WTC11 (cell line): ENCODE measurements at places on chromosomes 3 and 15. TPM values are rescaled to one million over a fixed set of nuclear protein-coding genes. Genes with fewer than 3 reads are reported as not detected.

The ADAMTS17 gene
- 1.8 to 2.8 TPM (median 2.2 TPM) in 3 replicates for total RNA-seq

The GATM gene
- total RNA-seq, result 10.1 to 18.0 TPM (median 17.0 TPM) in 3 replicates

The CCDC39 gene
- total RNA-seq, result 0.44 to 0.98 TPM in 2 of 3 replicates, not detected in the other

The GOLGA8Q gene
- total RNA-seq, result 0.50 TPM in 1 of 3 replicates, not detected in the others

DNA sequence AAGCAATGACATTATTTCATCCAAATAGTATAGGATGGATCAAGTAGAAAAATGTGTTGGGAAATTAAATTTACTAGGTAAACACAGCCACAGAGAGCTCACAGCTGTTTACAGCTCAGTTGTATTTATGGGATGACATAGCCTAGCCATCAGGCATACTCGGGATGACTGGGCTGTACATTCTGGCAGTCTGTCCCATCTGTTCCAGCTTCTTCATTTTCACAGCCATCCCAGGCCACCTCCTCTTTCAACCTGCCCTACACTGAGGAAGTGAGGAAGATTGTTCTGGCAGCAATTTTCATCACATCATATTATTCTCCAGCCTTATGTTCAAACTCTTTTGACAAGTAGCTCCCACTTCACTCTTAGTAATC, 98.4 kb upstream of the PFN2 start:
- peaks cover 11% of the 10 kb centered on the region for H3K4me1 ChIP-seq
- H3K36me3 ChIP-seq, result no peaks in the 10 kb centered on the region
- no peak for DNase-seq
- H3K4me3 ChIP-seq, result no peak overlapping the region
- H3K27me3 ChIP-seq, result peaks cover 3% of the 10 kb centered on the region; the same call in 1 of the 2 replicates

- peaks cover 12% of the 10 kb centered on the region for H3K4me1 ChIP-seq
- no peaks in the 10 kb centered on the region for H3K36me3 ChIP-seq
- no peak overlapping the region for H3K27ac ChIP-seq
Measured at GRCh38 chr3:64395490-64395889, 170.2 kb upstream of the PRICKLE2 start.

DNA sequence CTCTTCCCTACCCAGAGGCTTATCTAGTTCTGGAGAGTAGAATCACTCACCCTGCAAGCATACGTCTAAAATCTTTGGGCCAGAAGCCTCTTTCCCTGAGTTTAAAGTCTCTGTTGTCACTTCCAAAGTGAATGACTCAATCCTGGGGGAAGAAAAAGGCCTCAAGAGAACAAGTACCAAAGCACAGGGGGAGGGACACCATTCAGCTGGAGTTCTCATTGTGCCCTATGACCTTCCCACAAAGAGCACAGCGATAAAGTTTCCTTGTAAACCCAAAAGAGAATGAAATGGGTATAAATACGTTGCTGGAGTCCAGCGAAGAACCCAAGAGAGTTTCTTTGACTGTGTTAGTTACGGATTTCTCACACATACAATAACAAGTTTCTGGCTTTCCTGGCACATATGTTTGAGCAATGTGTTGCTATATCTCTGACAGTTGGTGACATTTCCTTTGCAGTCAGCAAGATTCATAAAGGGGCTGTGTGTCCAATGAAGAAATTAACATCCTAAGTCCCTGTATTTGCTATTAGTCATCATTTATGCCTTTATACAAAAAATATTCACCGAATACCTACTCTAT, 107.3 kb upstream of the PTPRG start:
- no peak for DNase-seq
- no peaks in the 10 kb centered on the region for H3K36me3 ChIP-seq
- H3K4me1 ChIP-seq, result no peaks in the 10 kb centered on the region
- H3K27ac ChIP-seq, result no peak overlapping the region
- no peaks in the 10 kb centered on the region for H3K27me3 ChIP-seq

- peak overlapping the region; percentile 82 for H3K27ac ChIP-seq
- H3K36me3 ChIP-seq, result peaks cover 33% of the 10 kb centered on the region
- no peak overlapping the region for H3K4me3 ChIP-seq
Measured at GRCh38 chr3:16658004-16658924, 53.0 kb upstream of the DAZL start.

DNA sequence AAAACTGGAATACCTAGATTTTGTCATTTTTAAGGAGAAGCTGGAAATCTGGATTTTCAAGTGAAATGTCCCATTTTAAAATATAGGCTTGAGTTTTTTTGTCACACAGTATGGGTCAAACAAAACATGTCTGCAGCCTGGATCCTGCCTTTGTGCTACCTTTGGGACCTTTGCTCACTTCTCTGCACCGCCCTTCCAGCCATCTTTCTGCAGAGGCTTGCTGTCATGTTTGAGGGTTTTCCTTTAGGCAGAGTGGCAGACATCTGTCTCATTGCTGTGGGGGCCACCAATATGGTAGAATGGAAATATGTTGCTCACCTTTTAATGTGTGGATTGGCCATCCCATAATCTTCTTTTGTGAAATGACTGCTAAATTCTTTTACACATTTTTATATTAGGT, 136.3 kb downstream of the EEFSEC start:
- no peak overlapping the region for H3K27ac ChIP-seq
- no peaks in the 10 kb centered on the region; the same call in 1 of the 2 replicates for H3K27me3 ChIP-seq
- no peak for DNase-seq
- H3K36me3 ChIP-seq, result peaks cover 5% of the 10 kb centered on the region
- no peak overlapping the region for H3K4me3 ChIP-seq

DNA sequence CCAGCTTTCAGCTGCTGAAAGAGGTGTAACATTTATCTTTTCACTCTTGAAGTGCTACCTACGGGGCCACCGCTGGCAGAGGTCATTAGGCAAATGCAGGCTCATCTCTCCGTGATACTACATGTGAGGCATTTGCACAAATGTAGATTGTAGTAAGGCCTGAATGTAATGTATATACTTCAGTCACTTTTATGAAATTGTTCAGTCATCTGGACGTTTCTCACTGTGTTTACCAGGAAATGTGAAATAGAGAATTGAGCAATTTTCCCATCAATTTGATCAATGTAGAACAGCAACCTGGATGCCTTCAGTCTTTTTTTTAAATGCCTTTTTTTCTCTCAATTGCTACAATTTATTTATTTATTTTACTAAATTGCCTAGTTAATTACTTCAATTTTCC, 368.3 kb upstream of the AZI2 start:
- H3K36me3 ChIP-seq, result no peaks in the 10 kb centered on the region
- H3K27me3 ChIP-seq, result no peaks in the 10 kb centered on the region
- DNase-seq, result no peak
- peaks cover 12% of the 10 kb centered on the region for H3K4me1 ChIP-seq

- H3K27ac ChIP-seq, result no peak overlapping the region
- H3K36me3 ChIP-seq, result no peaks in the 10 kb centered on the region
- no peaks in the 10 kb centered on the region for H3K27me3 ChIP-seq
- no peak for DNase-seq
- no peak overlapping the region for H3K4me3 ChIP-seq
Measured at GRCh38 chr3:77513542-77513941, 473.6 kb downstream of the ROBO2 start.
